ENCODE measurements at places on chromosomes 1 and 21.

- no peak for DNase-seq
Observed at GRCh38 chr1:150162582-150162861, 12.8 kb downstream of the PLEKHO1 start.

DNA sequence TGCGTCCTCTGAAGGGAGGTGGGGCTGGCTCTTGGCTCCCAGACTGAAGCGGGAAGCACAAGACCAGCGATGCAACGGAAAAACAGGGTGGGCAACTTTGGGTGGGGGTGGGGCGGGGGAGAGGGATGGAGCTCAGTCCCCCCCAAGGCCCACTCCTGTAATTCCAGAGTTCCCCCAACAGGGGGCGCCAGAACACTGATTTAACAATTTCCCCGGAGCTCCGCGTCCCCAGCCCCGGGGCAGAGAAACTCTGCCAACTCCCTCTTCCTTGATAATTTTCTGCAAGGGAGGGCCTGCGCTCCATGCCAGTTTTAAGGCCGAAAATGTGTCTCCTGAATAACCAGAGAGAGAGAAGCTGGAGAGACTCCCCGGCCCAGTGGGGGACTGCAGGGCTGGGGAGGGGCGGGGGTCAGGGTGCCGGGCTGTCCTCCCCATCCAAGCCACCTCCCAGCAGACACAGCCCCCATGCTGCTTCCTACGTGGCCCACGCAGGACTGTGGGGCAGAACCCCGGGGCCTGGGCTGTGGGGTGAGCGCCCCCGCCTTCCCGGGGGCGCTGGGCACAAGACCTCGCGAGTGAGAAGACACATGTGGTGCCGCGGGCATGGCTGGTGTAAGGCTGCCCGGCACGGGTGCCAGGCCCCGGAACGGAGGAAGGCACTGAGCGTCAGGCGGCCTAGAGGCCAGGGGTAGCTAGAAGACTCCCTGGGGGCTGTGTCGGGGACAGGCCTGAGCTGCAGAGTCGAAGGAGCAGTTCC lies 51.4 kb downstream of the KIF21B start:
- DNase-seq, result peak; percentile 21

GRCh38 chr1:198933515-198934222 lies 294.8 kb downstream of the PTPRC start:
- peak; percentile 27 for DNase-seq

GRCh38 chr21:36981977-36982700 lies 15.7 kb upstream of the HLCS start:
- DNase-seq, result no peak

DNA sequence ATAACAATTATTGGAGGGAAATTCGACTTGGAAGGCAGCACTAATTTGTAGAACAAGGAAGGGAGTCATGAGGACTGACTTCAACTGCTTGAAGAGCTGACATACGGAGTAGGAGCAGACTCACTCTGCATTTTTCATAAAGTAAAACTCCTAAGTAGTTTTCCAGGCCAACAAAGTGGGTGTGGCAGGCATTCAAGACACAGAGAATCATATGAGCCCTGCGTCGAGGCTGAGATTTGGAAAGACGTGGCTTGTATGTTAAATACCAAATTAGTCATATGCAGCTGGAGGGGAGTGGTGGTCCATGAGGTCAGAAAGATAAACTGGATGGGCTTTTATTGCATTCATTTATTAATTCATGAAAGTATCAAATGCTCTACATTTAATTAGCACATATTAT lies 255.7 kb upstream of the JUN start:
- no peak for DNase-seq

DNA sequence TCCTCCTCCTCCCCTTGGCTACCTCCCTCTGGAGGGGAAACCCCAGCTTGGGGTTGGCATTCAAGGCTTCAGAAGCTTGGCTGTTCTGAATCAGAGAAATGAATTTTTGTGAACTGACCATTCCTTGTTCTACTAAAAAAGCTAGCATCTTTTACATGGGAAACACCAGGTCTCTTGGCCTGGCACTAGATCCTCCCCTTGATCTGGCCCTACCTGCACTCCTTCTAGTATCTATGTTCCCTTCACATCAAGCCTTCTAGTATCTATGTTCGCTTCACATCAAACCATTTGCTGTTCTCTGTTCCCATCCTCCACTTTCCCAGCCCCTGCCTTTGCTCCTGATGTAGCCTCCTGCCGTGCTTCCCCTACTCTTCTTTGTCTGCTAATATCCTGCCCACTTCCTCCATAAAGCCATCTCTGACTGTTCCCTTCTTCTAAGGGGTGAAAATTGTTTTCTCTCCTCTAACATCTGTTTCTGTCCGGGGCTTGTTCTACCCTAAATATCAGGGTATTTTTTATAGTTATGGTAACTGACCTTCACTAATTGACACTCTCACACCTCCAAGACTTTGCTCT lies 25.8 kb downstream of the FAM151A start:
- DNase-seq, result no peak

DNA sequence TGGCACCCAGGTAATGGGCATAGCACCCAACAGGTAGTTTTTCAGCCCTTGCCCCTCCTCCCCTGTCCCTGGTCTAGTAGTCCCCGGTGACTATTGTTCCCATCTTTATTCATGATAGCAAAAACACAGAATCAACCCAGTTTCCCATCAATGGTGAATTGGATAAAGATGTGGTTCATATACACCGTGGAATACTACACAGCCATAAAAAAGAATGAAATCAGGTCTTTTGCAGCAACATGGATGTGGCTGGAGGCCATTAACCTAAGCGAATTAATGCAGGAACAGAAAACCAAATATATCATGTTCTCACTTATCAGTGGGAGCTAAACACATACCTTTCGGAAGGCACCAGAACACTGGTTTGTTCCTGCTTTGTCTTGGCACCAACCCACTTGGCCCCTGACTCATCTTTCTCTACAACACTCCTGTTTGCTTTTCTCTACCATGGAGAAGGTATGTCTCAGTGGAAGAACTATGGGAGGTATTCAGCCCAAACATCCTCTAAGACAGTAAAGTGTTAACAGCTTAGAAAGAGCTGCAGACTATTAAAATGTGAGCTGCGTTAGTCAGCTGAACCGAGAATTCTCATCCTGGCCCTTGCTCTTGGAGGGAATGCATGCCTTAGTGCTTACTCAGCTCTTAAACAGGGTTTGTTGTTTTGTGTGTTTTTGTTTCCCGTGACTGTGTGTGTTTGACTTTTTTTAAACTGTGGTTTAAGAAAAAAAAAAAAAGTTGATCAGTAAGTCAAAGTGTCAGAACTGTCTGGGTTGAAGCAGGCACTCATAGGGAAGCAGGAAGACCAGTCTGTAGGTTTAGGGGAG lies 203.0 kb downstream of the TOMM20 start:
- no peak for DNase-seq

DNA sequence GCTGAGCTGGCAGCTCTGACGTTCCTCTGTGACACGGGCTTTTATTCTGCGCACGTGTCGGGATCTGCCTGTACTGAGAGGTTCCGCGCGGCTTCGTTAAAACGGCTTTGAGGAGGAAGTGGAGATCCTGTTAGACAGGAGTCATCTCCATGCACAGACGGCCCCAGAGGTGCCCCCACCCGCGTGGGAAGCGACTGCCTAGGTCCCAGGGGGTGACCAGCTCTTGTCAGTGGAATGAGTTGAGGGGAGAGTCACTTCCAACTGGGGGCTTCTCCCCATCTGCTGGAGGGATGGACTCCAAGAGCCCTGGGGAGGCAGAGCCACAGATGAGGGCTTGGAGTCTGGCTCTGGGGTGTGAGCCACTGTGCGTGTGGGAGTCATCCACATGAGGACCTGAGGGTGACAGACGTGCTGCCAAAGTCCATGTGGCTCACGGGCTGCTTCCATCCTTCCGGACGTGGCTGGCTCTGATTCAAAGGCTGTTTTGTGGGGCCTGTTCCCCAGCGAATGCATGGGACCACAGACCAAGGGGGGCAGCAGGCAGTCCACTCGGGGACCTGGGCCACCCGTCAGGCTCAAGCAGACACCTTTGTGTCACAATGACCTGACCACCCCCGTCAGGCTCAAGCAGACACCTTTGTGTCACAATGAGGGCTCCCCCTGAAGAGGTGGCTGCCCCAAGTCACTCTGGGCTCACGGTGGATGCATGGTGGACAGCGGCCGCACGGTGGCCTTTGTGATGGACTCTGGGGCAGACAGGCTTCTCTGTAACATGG lies 26.8 kb downstream of the PTTG1IP start:
- no peak for DNase-seq

GRCh38 chr1:208455821-208456220 lies 211.6 kb upstream of the PLXNA2 start:
- no peak for DNase-seq

GRCh38 chr1:77271852-77272580 lies 9.8 kb upstream of the AK5 start:
- no peak for DNase-seq

GRCh38 chr1:45669379-45669778 lies 17.0 kb downstream of the GPBP1L1 start:
- DNase-seq, result no peak

- no peak for DNase-seq
Observed at GRCh38 chr1:106319612-106320011, 736.9 kb upstream of the PRMT6 start.

Measured in NCI-H446 treated with DMSO at 0.1 percent for 48 hours (cell line).